ENCODE measurements at places on chromosomes 7 and 10. TPM values are rescaled to one million over a fixed set of nuclear protein-coding genes. Genes with fewer than 3 reads are reported as not detected.
A peak's percentile ranks its signal among the peaks of the same experiment; 100 is the strongest.

The MSMB gene
- not detected for total RNA-seq

The GPR85 gene
- not detected for total RNA-seq

The GOLGA7B gene
- total RNA-seq = 0.63 TPM

- no peaks in the 10 kb centered on the region for H3K36me3 ChIP-seq
- peak overlapping the region; percentile 75 for H3K4me3 ChIP-seq
- peak; percentile 35 for DNase-seq
- no peaks in the 10 kb centered on the region for H3K27me3 ChIP-seq
Measured at GRCh38 chr7:24756545-24757352, 515 bp downstream of the GSDME start.

DNA sequence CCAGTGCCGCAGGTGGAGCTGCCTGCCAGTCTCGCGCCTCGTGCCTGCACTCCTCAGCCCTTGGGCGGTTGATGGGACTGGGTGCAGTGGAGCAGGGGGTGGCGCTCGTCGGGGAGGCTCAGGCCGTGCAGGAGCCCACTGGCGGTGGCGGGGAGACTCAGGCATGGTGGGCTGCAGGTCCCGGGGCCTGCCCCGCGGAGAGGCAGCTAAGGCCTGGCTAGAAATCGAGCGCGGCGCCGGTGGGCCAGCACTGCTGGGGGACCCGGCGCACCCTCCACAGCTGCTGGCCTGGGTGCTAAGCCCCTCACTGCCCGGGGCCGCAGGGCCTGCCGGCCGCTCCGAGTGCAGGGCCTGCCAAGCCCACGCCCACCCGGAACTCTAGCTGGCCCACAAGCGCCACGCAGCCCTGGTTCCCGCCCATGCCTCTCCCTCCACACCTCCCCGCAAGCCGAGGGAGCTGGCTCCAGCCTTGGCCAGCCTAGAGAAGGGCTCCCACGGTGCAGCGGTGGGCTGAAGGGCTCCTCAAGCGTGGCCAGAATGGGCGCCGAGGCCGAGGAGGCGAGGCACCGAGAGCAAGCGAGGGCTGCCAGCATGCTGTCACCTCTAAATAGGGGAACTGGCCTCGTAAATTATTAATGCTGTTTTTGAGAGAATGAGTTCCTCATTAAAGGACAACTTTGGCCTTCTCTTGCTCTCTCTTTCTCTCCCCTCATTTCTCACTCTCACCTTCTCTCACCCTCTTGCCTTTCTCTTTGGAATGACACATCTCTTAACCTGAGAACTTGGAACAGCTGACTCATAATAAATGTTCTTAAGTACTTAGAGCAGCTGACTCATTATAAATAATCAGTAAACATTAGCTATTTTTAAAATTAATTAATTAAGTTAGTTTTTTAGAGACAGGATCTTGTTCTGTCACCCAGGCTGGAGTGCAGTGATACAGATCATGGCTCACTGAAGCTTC is 4.9 kb downstream of the ACADSB start:
- no peaks in the 10 kb centered on the region for H3K36me3 ChIP-seq
- no peak overlapping the region for H3K27ac ChIP-seq
- no peaks in the 10 kb centered on the region for H3K27me3 ChIP-seq
- no peak for DNase-seq

Data from A673 (cell line).